ENCODE measurements at places on chromosomes 5 and 9.
A peak's percentile ranks its signal among the peaks of the same experiment; 100 is the strongest.

- DNase-seq = no peak
Measured at GRCh38 chr5:159412284-159413046, 82.2 kb upstream of the IL12B start.

DNA sequence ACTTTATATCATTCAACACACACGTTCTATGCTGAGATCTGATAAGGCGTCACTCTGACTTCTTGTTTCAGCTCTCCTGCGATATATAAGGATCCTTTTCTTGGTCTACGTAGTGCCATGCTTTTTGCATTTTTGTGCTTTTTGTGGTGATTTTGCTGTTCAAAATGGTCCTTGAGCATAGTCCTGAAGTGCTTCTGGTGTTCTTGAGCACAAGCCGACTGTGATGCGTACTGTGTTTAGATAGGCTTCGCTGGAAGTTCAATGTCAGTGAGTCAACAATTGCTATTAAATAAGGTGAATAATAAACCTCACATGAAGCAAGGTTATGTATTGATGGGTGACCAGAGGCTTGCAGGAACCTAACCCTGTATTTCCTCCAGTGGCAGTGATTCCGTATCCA, 46.8 kb downstream of the ACO1 start:
- DNase-seq = no peak

GRCh38 chr5:68543212-68543611, 327.7 kb downstream of the PIK3R1 start:
- DNase-seq = no peak

GRCh38 chr9:136180586-136180985, 24.3 kb downstream of the LHX3 start:
- DNase-seq = no peak

DNA sequence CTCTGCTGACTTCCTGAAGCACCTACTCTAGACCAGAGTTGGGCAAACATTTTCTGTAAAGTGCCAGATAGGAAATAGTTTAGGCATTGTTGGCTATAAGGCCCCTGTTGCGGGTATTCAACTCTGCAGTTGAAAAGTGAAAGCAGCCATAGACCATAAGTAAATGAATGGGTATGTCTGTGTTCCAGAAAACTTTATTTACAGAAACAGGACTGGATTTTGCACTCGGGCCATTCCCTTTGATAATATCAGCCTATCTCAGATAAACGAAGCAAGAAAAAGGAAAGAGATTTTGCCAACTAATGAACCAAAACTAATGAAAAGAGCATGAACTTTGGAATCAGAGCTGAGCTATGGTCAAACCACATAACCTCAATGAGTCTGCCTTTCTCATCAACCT, 184.4 kb downstream of the SAXO1 start:
- DNase-seq = no peak

DNA sequence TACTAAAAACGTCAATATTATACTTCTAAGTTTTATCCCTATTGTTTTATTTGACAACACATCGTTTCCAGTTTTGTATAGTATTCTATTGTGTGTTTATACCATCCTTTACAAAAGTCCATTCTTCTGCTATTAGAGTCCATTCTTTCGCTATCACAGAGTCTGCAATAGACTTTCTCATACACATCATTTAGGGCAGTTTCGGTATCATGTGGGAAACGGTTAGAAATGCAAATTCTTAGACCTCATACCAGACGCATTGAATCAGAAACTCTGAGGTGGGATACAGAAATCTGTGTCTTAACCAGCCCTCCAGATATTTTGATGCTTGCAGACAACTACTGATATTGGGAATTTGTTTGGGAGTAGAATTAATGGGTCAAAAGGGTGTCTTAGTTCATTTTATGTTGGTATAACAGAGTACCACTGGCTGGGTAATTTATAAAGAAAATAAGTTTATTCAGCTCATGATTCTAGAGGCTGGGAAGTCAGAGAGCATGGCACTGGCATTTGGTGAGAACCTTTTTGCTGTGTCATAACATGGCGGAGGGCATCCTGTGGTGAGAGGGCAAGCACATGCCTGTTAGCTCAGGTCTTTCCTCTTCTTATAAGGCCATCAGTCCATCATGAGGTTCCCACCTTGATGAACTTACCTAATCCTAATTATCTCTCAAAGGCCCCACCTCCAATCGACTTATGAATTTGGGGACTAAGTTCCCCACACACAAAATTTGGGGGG, 21.1 kb downstream of the CARTPT start:
- DNase-seq = no peak

GRCh38 chr9:111034170-111034897, 3.9 kb downstream of the LPAR1 start:
- DNase-seq = no peak

GRCh38 chr5:141557681-141558136, 61.1 kb downstream of the DIAPH1 start:
- DNase-seq = peak; percentile 94

DNA sequence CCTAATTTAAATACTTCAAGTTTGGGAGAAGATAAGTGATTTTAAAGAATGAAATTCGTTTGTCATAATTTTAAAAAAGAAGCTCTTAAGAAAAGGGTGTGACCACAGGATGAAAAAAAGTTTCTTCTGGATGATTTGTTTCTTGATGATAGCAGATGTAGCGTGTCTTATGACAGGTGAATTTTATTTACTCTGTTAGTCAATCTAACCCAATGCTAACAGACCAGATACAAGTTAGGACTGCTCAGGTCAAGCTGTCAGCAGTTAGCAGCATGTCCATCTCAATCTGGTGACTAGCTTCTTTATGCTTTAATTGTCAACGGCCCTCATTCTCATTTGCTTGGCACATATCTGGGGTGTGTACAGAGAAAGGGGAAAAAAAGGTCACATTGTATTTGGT, 456.0 kb downstream of the BNC2 start:
- DNase-seq = no peak

GRCh38 chr9:34612788-34613390, 992 bp upstream of the RPP25L start:
- DNase-seq = peak; percentile 63

DNA sequence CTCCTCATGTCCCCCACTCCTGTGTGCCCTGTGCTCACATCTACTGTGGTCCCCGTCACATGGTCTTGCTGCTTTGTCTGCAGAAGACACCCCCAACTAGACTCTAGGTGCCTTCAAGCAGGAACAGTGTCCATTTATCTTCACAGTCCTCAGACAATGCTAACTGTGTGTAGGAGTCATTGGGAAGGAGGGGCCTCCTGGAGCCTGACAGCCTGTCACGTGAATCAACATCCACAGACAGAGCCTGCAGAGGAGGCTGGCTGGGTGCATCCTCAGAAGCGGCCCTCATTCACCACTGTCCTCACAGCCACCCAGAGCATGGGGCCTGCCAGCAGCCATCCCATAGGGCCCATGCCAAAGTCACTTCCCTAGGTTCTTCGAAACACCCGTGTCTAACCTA, 98.7 kb downstream of the MED10 start:
- no peak for DNase-seq

DNA sequence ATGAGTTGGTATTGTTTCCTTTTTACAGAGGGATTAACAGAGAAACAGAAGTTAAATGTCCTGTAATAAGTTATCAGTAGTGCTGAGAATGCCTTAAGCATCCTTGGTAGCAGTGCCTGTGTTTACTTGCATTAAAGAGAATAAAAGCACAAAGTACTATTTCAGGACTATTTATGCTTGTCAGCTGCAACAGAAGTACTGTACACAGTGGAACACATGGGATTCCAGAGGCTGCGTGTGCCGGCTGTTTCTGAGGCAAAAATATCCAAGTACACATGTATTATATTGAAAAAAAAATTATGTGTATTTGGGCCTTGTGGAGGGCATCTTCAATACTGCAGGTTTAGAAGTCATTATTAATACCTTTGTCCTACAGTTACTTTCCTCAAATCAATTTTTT, 58.2 kb upstream of the ACTBL2 start:
- no peak for DNase-seq

- no peak for DNase-seq
Measured at GRCh38 chr5:147643142-147643541, 133.3 kb upstream of the DPYSL3 start.

DNA sequence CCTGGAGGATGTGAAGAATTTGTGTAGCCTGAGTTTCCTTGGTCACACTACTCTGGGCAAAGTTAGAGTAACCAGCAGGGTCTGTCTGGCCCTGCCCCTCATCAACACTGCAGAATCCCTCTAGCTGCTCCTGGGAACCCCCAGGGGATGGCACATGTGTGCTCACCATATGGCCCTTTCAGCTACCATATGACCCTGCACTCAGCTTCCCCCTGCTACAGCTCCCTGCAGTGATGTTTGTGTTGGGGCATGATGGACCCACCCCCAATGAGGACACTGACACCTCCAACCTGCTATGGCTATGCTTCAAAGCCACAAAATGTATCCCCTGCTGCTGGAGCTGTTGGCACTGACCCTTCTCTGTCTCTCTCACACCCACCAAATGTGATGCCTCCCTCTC, 152.7 kb downstream of the SNX18 start:
- no peak for DNase-seq

GRCh38 chr5:1495525-1495897, 28.2 kb downstream of the LPCAT1 start:
- no peak for DNase-seq

DNA sequence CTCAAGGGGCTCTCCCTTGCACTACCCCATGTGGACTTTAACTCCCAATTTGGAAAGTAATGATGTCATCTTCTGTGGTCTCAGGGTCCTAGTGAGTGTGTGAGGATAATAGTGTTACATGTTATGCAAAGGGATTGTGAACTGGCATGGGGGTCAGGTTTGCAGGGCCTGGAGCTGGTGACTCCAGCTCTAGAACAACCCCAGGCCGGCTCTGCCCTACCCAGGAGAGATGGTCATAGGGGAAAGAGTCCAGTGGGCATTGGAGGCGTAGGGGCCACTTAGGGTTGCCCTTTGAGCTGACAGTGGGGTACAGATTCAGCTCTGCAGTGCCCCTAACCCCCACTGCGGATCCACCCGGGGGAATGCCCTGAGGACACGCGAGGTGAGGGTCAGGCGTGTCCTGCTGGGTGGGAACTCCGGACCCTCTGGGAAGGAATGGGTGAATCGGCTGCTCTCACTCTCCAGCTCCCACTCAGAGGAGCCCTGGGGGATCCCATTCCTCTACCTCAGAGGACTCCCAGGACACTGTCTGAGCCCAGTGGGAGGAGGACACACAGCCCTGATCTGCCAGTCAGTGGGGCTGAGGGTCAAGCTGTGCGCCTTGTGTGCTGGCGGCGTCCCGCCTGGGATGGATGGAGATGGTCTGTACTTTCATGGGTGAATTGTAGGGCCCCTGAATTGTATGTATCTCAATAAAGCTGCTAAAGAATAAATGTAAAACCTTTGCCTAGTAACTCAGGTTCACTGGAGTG, 2.5 kb upstream of the NKD2 start:
- no peak for DNase-seq

GRCh38 chr5:171445644-171446516, 26.4 kb downstream of the FGF18 start:
- DNase-seq = no peak

Measured in HFF-Myc (cell line).